ENCODE measurements at places on chromosomes 11 and 22.

DNA sequence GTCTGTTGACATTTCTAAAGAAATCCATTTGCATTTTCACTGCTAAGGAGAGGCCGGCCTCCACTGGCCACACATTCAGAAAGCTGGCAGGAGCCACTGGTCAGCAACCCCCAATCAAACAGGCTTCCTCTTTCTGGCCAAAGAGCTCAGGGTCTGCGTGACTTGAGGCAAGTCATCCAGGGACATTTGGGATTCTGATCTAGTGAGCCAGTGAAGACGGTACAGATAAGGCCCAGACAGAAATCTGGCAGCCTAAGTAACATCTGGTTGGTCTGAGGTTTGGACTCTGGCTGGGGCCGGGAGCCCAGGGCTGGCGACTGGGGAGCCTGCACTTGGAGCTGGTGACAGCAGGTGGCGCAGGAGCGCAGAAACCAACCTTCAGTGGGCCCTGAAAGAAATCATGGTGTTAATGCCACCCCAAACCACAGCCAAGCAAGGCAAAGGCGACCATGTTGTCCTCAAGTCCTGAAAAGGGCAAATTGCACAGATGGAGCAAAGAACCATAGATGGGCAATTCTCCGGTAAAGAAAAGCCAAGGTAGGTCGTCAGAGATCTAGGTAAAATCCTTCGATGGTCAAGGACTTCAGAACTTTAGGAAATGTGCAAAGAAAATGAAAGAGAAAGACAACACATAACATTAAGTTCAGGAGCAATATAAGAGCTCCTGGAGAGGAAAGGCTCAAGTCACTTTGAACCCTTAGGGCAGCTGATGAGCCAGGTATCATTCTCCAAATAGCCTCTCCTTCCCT is 99.4 kb upstream of the BLID start:
- DNase-seq: peak; percentile 86

DNA sequence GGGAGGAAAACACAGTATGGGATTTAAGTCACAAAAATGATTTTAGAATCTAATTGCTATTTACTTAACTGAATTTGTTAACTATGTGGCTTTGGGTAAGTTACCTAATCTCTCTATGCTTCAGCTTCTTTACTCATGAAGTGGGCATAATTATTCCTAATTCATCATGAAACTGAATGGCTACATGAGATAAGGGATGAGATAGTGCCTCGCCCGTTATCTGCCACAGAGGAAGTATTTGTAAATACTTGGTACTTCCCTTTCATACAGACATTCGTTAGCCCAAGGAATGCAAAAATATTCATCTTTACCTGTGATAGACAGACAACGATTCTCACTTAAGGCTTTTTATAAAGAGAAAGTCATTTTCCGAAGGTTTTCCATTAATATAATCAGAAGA is 221.2 kb upstream of the BLID start:
- DNase-seq: no peak

- no peak for DNase-seq
Observed at GRCh38 chr11:79101656-79102055, 339.2 kb downstream of the TENM4 start.

- no peak for DNase-seq
Observed at GRCh38 chr22:35308480-35309021, 8.9 kb downstream of the TOM1 start.

DNA sequence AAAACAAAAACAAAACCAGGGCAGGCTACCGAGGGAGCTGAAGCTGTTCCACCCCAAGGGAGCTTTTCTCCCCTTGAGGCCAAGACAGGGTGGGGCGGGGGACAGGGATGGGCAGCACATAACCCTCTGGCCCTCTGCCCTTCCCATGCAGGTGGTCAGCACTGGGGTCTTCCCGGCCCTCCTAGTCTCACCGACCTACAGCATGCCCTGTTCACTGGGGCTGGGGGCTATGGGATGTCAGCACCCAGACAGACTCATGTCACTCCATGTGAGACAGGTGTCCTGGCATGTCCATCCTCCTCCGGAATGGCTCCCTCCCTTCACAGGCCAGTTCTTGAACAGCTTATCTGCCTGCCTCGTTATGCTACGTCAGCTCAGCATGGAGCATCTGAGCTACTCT is 51.7 kb downstream of the DSCAML1 start:
- no peak for DNase-seq

GRCh38 chr11:12508151-12508751 is 130.9 kb downstream of the PARVA start:
- DNase-seq: peak; percentile 76

DNA sequence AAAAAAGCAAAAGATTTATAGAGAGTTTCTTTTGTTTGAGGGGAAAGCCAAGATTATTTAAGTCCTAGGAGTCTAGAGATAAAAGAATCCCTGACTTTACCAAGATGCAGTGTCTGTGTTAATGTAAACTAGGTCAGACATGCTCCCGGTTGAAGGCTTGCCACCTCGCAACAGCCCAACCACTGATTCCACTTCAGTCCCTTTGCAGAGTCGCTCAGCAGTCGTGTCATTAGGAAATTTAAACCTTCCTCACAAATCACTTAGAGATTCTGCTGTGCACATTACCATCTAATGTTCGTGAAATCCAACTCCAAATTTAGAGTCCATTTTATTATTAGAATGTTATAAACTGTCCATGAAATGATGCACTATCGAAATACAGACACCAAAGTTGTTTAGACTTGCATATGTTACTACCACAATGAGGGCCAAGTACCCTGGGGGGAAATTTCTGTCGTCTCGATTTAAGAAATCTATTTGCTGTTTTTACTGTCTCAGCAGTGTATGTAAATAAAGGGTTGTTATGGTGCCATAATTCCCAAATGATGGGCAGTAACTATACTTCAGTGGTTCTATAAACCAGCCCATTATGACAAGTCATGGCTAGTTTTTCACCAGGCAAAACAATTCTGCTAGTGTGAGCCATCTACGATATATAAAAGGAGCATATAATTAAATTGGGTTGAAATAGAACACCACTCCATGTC is 101.4 kb upstream of the MTNR1B start:
- DNase-seq: no peak

DNA sequence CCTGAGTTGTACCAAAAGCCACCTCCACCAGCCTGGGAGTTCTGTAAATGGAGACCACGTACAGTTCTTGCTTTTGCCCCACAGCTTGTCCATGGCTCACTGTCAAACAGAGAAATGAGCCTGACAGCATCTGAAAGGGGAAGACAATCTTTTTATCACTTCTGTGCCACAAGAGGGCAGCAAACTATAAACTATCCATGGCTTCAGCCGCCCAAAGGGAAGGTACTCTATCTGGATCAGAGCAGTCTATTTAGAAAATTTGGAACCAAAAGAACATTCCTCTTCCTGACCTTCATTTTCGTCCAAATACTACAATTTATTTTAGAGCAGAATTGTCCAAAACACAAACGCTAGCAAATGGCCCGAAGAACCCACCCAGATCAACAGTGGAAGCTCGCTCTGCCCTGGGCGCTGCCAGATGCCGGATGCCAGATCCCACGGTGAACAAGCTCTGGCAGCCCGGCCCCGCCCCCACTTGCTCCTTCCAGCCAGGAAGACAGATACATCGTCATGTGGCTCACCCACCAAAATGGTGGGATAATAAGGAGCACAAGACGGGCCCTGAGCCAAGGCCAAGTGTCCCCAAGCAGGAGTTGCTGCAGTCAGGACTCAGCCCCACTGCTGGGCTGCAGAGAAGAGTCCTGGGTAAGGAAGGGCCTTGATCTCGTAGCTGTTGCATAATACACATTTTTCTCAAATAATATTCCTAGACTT is 23.9 kb upstream of the SCGB1A1 start:
- DNase-seq: peak; percentile 84

DNA sequence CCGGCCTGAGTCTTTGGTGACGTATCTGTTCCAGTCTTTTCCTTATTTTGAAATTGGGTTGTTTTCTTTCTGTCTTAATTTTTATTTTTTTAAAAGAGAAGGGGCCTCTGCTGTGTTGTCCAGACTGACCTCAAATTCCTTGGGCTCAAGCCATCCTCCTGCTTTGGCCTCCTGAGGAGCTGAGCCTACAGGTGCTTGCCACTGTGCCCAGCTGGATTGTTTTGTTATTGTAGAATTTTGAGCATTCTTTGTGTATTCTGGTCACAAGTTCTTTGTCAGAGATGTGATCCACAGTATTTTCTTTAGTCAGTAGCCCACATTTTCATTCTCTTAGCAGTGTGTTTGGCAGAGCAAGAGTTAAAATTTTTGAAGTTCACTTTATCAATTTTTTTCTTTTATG is 100.1 kb downstream of the ATXN10 start:
- no peak for DNase-seq

GRCh38 chr11:57432714-57433163 is 5.8 kb upstream of the SLC43A3 start:
- no peak for DNase-seq

- DNase-seq: no peak
Observed at GRCh38 chr22:42787357-42787736, 66.7 kb upstream of the A4GALT start.

DNA sequence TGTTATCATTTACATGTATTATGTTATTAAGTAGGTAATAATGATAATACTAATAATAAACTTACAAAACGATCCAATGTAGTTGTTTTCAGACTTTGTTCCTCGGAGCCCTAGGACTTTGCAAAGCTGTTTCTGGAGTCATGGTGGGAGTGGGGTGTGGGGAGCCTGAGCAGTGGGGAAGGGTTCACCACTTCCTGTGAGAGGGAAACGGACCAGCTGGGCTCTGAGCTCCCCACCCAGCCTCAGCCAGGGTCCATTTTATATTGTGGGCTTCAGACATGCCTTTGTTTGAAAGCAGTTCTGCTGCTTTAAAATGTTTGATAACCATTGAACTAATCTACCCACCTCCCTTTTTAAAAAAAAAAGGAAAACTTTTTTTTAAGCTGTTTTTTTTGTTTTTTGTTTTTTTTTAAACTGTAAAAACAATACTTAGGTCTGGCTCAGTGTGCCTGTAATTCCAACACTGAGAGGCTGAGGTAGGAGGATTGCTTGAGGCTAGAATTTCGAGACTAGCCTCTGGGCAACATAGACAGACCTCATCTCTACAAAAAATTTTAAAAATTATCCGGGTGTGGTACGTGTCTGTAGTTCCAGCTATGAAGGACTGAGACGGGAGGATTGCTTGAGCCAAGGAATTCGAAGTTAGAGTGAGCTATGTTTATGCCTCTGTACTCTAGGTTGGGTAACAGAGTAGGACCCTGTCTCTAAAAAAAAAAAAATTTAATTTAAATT is 7.0 kb downstream of the SERPING1 start:
- DNase-seq: no peak

GRCh38 chr11:45942381-45942780 is 19.9 kb downstream of the LARGE2 start:
- no peak for DNase-seq

DNA sequence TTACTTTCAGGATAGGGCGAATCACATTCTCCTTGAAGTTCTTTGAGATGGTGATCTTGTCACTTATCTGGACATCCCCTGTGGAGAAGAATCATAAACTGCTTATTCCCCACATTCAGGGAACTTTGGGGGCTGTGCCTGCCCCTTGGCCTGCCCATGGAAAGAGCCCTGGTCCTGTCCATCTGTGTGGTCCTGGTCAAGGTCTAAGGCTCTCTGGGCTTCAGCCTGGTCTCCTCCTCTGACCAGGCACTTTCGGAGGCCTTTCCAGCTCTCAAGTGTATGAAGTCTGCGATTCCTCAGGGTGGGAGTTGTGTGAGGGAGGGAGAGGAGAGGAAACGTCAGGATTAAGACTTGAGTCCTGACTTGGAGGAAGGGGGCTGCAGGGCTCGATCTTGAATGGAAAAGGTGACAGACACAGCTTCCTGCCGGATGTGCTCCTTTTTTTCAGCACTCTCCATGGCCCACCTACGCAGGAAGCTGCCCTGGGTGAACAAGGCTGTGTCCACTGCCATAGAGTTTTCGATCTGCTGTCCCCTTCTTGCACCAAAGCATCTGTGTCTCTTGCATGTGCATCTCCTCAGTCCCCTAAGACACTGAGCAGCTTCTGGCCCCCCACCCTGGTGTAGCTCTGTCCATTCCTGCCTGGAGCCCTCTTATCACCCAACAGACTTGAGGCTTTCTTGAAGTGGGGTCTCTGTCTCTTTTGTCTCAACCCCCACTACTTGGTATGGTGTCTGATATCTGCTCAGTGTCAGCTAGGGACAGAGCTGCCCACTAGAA is 50.8 kb upstream of the PHOX2A start:
- no peak for DNase-seq

GRCh38 chr22:22164541-22165272 is 79.9 kb upstream of the VPREB1 start:
- DNase-seq: no peak

- no peak for DNase-seq
Observed at GRCh38 chr11:123924027-123924426, 15.4 kb upstream of the OR4D5 start.

- DNase-seq: no peak
Observed at GRCh38 chr22:24011735-24012068, 598 bp downstream of the CABIN1 start.

DNA sequence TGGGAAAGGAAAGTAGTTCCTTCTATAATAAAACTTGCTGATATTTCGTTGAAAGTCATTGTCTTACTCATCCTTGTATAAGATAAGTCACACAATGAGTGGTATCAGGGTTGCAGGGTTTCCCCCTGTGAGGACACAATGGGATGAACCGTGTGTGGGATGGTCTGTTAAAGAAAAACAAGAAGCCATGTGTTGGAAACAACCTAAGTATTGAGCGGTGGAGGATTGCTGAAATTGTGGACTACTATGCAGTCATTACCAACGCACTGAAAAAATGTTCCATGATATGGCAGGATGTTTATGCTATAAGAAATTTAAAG is 28.6 kb downstream of the PTPRJ start:
- DNase-seq: no peak

DNA sequence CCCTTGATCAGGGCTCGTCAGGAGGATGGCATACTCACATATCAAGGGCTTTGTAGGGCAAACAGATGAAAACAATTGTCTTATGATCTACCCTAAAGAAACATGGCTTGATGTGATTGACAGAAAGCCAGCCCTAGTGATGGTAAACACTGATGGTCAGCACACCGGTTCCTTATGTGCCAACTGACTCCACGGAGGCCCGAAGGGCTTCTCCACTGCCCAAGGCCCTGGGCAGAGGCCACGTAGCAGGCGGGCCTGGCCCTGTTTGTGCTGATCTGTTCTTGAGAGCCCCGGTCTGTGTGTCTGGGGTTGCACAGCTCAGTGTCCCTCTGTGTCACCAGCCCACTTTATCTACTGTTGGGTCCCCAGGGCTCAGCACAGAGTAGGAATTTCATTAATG is 115.2 kb downstream of the GRIK4 start:
- no peak for DNase-seq

DNA sequence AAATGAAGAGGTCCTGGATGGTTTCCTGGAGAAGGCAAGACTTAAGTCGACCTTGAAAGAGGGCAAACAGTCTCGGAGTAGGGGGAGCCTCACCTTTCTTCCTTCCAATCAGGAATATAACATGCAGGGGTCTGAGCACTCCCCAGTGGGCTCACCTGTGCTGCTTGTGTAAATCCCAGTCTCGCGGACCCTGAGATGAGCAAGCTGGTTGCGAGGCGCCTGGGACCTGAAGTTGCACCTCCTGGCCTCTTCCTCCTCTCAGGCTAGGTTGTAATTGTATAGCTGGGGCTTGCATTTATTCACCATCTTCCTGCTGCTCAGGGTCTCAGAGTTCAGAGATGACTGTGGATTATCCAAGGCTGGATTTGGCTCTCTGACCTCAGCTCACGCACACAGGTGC is 7.5 kb upstream of the WBP2NL start:
- no peak for DNase-seq

- DNase-seq: no peak
Observed at GRCh38 chr11:34647131-34647530, 26.2 kb downstream of the EHF start.

- no peak for DNase-seq
Observed at GRCh38 chr11:8828046-8828445, 82.9 kb upstream of the AKIP1 start.

- peak; percentile 81 for DNase-seq
Observed at GRCh38 chr22:46069521-46070214, 80.7 kb upstream of the PPARA start.
